Inflammatory macrophage treated with lipopolysaccharide for 4 hours (primary cell): ENCODE measurements at places on chromosomes 1 and 21.

GRCh38 chr1:145878724-145879123 is 6.9 kb downstream of the ANKRD35 start:
- no peak for DNase-seq

DNA sequence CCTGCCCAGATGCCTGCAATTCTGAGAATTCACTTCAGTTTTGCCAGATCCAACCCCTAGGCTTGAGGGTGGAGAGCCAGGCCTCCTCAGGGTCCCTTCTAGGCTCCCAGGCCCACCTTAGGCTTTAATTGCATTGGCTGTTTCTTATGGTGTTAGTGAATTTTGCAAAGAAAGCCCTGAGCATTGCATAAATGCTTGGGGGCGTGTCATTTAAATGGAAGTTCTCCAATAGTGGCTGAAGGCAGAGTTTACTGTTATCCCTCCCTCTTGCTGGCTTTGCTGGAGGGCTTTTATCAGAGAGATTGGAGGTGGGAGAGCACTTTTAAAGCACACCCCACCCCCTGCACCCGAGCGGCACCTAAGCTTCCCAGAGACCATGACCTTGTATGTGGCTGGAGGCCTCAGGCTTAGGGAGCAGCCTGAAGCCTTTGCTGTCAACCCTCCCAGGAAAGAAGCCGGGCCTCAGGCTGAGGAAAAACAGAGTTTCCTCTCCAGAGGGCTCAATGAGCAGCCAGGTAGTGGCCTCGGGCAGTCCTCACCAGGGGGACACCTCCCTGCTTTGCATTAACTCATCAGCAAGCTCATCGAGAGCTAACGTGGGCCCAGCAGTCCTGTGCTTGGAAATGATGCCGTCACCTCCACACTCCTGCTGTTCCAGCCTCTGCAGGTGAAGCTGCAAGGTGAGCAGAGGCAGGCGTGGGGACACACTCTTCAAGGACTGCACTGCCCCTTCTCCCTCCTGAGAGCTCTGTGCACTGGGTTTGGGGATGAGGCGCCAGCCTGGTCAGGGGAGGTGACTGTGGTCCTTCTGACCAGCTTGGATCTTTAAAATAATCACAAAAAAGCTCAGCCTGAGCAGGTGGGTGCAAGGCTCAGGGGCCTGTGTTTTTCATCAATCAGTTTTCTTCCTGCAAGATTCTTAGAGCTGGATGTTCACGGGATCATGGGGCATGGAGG is 58.0 kb downstream of the STUM start:
- DNase-seq, result no peak

- DNase-seq, result peak; percentile 75
Observed at GRCh38 chr21:14901482-14901958, 163.3 kb downstream of the NRIP1 start.

DNA sequence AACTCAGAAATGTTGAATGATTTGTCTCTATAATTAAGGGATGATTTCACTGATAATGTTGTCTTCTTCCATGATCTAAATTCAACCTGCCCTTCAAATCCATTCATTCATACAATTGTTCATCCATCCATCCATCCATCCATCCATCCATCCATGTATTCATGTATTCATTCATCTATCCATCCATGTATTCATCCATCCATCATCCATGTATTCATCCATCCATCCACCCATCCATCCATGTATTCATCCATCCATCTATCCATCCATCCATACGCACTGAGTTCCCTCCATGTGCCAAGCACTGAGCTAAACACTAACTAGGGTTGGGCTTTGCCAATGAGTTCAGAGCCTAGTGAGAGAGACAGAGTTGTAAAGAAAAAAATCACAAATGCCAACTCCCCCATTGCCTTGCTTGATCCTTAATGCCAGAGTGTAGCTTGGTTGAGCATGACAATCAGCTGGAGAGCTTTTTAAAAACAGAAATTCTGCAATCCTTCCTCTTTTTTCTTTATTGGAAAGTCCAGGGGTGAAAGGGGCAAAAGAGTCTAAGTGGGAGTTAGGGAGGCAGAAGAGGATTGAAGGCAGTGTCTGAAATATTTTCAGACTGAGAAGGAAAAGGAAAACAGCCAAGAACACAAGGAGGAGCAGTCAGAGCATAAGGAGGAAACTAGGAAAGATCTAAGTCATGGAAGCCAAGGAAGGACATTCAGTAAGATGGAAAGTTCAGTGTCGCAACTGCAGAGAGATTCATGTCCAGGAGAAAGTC is 92.4 kb upstream of the ERG start:
- peak; percentile 32 for DNase-seq

DNA sequence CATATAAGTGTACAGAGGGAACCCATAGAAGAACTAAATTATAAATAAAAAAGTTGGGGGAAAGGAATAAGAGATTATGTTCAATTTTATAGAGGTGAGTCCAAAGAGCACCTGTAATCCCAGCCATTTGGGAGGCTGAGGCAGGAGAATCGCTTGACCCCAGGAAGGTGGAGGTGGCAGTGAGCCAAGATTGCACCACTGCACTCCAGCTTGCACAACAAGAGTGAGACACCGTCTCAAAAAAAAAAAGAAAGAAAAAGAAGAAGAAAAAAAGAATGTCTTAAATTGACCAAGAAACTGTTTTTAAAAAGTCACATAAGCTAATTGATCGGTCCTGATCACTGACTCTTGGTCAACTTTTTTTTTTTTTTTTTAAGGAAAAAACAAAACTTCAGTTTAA is 19.1 kb upstream of the ATF3 start:
- peak; percentile 53 for DNase-seq

- peak; percentile 92 for DNase-seq
Observed at GRCh38 chr1:113943028-113943811, 14.1 kb downstream of the HIPK1 start.

DNA sequence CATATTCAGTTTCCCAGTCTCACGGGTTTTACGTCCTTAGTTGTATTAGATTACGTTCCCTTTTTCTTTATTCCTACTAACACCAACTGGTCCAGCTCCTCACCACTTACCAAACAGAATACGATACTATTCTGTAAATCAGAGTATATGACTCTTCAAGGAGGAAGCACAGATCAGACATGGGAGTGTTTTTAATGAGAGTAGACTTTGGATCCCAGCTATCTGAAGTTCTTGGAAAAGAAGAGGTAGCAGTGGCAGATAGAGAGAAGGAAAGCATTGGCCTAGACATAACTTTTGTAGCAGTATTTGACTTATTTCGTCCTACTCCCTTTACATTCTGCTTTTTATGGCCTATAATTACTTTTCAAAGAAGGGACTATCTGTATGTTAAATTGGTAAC is 24.1 kb upstream of the PLA2G4A start:
- DNase-seq, result no peak
